ENCODE measurements at places on chromosomes 16 and 17.

GRCh38 chr16:49482690-49483089 is 109.1 kb downstream of the C16orf78 start:
- DNase-seq = no peak

- no peak for DNase-seq
Measured at GRCh38 chr16:2768403-2769089, 8.5 kb downstream of the ELOB start.

DNA sequence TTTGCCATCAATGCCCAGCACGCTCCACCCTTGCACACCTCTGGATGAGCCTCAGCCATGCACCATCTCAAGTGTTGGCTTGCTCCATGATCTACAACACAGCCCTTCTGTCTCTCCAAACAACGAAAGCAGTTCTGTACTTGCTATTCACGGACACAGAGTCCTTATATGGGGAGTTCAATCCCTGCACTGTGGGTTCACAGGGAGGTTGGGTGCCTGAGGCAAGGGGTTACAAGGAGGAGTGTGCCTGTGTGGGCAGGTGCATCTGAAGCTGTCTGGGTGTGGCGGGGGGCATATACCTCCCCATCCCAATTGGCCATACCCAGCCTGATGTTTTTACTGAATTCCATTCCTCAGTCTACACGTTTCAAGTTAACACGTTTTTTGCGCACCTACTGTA is 5.6 kb downstream of the RUNDC3A start:
- DNase-seq = no peak

- no peak for DNase-seq
Measured at GRCh38 chr16:13873835-13874438, 46.0 kb upstream of the ERCC4 start.

DNA sequence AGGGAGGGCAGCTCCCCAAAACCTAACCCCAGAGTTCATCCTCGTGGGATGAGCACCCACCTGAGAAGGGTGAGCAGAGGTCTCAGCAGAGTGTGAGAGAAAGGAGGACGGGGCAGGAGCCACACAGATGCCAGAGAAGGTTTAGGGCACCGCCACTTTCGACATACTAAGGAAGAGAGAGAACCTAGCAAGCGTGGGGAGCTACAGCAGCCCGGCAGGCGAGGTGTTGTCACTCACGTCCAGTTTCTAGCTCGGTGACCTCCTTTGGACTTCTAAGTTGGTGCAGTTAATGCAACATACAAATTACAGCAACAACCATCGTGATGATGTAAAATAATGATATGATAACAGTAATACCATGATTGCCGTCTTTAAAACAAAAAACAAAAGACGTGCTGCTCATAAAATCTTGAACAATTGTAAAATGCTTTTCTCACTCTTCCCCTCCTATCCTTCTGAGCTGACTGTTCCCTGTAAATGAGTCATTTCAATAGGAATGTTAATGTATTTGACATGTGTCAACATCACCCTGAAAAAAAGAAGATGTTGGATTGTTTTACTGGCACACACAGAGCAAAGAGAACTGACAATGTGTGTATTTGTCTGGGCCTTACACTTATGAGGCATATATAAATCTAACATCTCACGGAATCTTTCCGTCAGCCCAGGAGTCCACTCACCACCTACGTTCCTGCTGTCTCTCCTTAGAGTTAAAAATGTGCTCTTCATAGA is 158.2 kb upstream of the MAF start:
- DNase-seq = no peak

DNA sequence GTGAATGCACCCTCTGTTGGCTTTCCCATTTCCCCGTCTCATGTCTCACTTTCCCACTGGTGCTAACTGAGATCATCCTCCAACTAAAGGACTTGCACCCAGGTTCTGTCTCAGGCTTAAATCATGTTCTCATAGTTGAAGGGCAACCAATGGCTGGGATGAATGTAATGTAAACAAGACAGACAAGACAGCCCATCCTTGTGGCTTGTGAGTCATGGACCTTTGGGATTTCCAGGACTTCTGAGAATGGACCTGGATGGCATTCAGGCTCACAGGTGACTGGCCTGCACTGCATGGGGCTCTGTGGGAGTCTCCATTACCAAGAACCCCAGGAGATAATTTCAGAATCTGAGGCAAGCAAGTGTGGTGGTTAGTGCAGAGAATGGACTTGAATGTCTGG is 347.5 kb downstream of the HAPSTR1 start:
- no peak for DNase-seq

GRCh38 chr17:33976831-33977230 is 278.3 kb upstream of the CCL2 start:
- no peak for DNase-seq

DNA sequence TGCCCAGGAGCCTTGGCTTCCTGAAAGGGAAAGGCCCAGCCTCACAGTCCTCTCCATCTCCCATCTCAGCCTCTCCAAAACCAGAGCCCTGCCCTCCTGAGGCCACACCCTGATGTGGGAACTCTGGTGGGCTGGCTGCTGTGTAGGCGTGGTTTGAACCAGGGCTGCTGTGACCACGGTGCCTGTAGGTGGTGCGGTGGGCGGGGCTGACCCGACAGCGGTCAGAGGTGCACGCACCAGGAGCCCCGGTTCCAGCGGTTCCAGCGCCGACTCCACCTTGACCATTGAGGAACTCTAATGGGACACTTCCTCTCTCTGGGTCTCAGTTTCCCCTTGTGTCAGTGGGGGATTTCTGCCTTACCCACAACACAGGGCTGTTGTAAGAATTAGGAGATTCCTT is 2.4 kb downstream of the RAP1GAP2 start:
- DNase-seq = no peak

DNA sequence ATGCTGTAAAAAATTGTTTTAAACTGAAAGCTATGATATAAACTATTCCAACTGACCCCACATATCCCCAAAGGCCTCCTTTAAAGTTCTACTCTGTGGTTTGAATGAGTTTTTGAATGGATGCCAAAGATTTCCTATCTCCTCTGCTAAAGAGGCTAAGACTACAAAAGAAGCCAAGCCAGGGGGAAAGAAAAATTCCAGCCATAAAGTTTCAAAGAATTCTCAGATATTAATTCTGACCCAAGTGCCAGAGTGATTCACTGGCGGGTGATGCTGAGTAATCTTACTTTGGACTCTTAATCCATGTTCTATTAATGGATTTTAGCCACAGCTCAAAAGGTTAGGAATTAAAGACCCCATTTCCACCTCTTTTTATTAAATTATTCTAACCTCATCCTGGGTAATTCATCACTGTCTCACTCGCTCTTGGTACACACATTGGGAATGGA is 60.7 kb downstream of the HS3ST3A1 start:
- no peak for DNase-seq

DNA sequence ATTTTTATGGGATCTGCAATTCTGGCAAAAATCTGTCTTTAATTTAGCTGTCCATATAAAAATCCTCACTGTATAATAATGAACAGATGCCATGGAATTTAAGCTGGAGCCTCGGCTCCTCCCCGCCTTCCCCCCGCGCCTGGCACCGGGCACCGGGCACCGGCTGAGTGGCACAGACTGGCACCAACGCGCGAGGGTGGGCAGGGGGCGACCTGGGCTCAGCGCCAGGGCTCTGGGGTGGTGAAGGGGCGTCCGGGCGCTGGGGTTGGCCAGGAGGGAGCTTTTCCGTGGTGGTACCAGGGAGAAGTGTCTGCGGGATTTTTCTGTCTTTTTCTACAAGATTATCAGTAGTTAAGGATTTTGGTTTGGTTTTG is 9.1 kb downstream of the NEUROD2 start:
- no peak for DNase-seq

DNA sequence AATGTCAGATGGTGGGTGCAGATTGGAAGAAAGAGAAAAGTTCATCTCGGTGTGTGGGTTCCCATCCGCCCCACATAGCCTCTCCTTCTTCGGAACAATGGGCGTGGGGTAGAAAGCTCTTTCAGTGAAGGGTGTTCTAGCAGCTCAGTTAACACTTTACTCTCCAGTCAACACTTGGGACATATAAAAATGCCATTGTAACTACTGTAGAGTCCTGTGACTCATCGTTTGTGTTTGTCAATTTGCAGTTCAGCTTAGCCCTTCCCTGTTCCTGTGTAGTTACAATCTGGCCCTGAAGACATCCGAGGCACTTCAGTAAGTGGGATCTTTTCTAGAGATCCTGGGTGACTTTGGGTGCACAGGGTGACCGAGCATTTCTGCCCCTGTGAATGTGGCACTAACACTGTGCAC is 11.5 kb upstream of the CLEC18C start:
- peak; percentile 5 for DNase-seq

GRCh38 chr17:46742565-46743270 is 75.8 kb downstream of the WNT3 start:
- no peak for DNase-seq

GRCh38 chr17:28662527-28662829 is 473 bp downstream of the SUPT6H start:
- DNase-seq = no peak

DNA sequence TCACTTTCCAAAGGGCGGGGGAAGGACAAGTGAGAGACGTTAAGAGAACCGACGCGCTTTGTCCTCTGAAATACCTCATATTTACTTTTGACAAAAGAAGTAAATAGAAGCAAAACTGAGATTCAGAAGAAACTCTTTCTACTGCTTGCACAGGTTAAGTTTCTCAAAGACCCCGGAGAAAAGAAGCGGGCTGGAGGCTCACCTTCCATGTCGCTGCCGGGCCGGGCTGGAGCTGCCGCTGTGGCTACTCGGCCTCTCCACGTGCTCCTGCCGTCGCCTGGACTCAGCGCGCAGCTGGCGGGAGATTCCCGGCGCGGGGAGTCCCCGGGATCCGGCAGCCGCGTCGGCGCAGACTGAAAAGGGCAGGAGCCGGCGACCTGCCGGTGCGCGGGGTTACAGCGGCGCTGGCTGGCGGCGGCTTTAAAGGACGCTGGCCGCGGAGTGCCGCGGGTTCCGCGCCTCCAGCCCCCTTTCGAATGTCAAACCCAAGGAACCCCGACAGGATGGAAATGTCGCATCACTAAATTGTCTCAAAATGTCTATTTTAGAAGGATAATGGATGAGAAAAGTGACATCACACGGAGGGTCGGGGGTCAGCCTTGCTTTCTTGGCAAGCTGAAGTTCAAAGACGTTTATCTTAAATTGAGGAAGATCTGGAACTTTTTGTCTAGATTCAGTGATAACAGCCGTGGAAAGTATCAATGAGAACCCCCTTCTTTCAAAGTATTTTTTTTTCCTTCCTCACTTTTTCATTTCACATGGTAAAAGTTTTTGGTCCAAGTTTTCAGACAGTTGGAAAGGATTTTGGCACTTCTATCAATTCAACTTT is at the start of gene IKZF3:
Gene IKZF3 (minus strand): TSS at position 395 of the 829 bp plus-strand sequence. CDS start 186 bp downstream, at position 209.
- DNase-seq = peak; percentile 73

GRCh38 chr17:7703584-7704479 is 1.2 kb upstream of the EFNB3 start:
- no peak for DNase-seq

- peak; percentile 78 for DNase-seq
Measured at GRCh38 chr17:36629252-36629847, 28.0 kb downstream of the MRM1 start.

GRCh38 chr16:30535106-30535776 is 583 bp upstream of the ZNF747 start:
- DNase-seq = peak; percentile 51

GRCh38 chr17:39808409-39808997 is 55.6 kb downstream of the IKZF3 start:
- DNase-seq = no peak

GRCh38 chr16:50208460-50208931 is 55.4 kb downstream of the TENT4B start:
- DNase-seq = no peak

DNA sequence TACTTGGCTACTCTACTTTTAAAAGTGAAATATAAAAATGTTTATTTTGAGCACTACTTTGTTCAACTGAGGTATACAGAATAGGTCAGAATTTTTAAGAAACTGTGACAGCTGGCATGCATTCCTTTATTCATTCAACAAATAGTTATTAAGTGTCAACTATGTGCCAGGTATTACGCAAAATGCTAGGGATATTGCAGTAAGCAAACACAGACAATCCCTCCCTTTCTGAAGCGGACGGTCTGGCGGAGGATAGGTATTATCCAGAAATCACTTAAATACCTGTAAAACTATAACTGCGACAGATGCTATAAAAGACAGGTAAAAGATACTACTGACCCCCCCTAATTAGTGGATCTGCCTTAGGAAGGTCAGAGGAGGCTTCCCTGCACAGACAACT is 26.1 kb downstream of the METTL16 start:
- no peak for DNase-seq

- no peak for DNase-seq
Measured at GRCh38 chr16:19809693-19810092, 75.0 kb downstream of the GPRC5B start.

GRCh38 chr16:77705351-77705750 is 17.0 kb upstream of the NUDT7 start:
- no peak for DNase-seq

DNA sequence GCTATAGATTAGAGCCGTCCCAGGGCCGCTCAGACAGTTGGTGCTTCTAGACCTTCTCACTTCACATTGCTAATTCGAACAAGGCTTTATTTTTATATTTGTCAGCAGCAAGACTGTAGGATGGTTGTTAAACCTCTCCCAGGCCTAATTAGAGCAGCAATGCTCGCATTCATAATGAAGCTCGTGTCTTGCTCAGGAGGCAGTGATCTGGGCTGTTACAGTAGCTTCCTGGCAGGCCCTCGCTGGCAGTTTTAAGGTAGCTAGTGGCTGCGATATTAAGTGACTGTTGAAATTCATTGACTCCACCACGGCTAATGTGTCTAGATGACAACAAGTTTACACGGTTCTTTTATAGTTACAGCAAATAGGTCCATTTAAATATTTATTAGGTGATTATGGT is 23.2 kb upstream of the ANKFN1 start:
- no peak for DNase-seq

DNA sequence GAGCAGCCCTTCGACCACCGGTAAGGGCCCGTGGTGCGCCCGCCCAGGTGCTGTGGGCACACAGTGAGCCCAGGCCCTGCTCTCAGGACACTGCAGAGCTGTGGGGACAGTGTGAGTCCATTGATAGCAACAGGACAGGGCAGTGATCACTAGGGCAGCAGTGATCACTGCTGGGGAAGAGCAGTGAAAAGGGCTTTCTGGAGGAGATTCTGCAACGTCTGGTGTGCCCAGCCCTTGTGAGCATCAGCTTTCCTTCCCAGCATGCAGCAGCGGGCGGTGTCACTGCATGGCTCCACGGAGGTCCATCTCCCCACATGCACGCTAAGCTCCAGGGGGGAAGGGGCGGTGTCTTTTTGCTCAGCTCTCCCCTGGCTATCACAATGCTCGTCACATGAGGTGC is 32.1 kb downstream of the MAP1LC3B start:
- no peak for DNase-seq

DNA sequence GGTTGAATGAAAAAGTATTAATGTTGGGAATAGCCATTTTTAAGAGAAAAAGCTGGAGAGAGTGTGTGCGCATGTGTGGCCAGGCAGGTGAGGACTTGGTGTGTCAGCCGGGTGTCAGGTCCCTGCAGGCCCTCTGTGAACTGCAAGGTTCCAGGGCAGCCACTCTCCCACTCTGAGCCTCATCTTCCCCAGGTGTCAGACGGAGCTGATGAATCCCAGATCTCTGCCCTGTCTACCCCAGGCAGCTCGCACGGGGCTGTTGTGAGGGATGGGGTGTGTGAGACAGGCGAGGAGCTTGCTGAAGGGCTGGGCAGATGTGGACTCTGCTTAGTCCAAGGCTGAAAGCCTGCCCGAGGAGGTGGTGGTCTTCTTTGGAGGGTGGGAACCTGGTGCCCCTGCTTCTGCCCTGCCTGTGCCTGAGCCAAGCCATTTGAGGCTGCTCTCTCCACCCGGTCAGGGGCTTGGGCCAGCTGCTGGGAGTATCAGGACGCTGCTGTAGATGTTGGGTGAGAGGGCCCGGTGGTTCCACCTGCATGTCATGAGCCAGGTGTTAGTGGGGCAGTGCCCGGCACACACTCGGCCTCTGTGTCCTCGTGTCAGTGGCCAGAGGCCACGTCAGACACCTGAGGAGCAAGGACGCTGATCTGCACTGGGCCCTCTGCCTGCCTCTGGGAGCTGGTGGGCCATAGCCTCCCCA is 122.4 kb downstream of the RAB11FIP4 start:
- DNase-seq = no peak
